ENCODE measurements at places on chromosomes 13 and 19.

DNA sequence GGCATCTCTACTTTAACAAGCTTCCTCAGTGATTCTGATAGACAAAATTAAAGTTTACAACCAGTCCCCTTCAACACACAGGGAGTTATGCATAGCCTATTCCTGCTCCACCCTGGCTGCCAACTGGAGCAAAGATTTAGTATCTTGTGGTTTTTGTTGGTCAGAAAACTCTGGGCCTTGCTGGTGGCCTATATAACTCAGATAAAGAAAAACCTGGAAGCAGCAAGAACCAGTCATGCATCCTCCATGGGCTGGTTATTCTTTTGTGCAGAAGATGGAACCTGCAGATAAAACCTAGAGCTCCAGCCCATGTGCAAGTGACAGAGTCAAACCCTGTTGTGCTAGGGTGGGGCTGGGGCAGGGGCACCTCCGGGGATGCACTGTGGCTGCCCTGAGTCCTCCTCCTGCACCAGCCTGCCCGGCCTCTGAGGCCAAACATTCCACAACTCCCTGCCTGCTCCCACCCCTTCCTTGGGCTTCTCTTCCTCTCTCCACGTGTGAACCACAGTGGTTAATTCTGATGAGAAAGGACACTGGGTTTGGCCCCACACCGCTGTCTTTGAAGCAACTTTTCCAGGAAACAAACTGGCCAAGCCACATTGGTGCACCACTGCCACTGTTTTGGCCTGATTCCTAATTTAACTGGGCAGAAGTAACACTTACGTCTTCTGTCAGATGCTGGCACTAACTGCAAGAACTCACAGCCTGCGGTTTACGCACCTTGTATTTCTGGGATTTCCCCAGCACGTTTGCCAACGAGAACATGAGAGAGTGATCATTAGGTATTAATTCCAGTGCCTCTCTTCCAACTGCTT is 23.3 kb upstream of the GGACT start:
- H3K4me1 ChIP-seq: no peaks in the 10 kb centered on the region
- no peak overlapping the region for H3K4me3 ChIP-seq
- H3K27ac ChIP-seq: no peak overlapping the region
- no peaks in the 10 kb centered on the region for H3K27me3 ChIP-seq
- peaks cover 7% of the 10 kb centered on the region for H3K36me3 ChIP-seq

GRCh38 chr13:84951128-84951527 is 848.1 kb downstream of the SLITRK6 start:
- H3K36me3 ChIP-seq: no peaks in the 10 kb centered on the region
- DNase-seq: no peak
- no peaks in the 10 kb centered on the region for H3K4me1 ChIP-seq
- no peaks in the 10 kb centered on the region for H3K27me3 ChIP-seq
- H3K4me3 ChIP-seq: no peak overlapping the region
- H3K27ac ChIP-seq: no peak overlapping the region

DNA sequence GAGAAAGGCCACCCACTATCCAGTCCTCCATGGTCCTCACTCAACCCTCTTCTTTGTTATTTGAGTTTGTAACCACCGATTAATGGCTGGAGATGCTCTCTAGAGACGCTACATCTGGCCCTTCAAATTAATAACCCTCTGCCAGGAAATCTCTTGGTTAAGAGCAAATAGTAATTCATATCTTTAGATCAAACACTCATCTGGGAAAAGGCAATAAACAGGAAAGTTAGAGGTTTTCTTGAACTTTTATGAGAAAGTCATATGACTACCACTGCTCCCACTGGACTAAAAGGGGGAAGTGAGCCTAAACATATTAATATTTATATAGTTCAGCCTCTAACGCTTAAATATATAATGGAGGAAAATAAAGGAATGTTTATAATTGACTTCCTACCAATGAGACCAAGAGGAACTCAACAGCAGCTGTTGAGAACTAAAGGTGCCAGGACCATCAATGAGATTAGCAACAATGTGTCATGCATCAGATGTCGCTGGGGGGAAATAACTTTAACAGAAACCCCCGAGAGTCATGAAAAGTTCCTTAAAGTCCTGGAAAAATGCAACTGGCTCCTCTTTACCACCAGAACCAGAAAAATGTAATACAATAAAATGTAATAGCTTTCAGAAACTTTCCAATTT is 2.7 kb downstream of the TBC1D4 start:
- H3K36me3 ChIP-seq: no peaks in the 10 kb centered on the region
- no peaks in the 10 kb centered on the region for H3K27me3 ChIP-seq
- no peak for DNase-seq
- H3K4me1 ChIP-seq: peaks cover 20% of the 10 kb centered on the region
- no peak overlapping the region for H3K27ac ChIP-seq

DNA sequence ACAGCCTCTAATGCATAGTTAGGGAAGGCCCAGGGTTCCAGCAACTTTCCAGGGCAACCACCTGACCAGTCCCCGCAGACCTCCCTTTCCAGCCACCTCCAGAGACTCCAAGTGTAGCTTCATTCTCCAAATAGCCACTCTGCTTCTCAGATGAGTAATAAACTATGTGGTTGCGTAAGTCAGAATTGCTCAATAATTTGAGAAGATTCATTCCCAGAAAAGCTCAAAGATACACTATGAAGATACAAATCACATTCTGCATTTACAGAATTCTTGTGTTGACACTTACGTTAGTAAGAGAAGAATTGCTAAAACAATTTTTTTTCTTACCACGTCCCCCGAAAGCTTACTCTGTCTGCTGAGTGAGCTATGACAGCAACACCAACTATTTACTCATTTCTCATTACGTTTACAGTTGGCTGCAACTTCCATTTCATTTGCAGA is 8.2 kb upstream of the LATS2 start:
- DNase-seq: no peak
- no peaks in the 10 kb centered on the region for H3K36me3 ChIP-seq
- H3K27ac ChIP-seq: no peak overlapping the region
- H3K4me1 ChIP-seq: peaks cover 2% of the 10 kb centered on the region

GRCh38 chr19:49921871-49922795 is 6.9 kb upstream of the ATF5 start:
- peaks cover 15% of the 10 kb centered on the region for H3K36me3 ChIP-seq
- no peak for DNase-seq
- peaks cover 5% of the 10 kb centered on the region for H3K4me1 ChIP-seq
- no peaks in the 10 kb centered on the region for H3K27me3 ChIP-seq
